ENCODE measurements at places on chromosomes 5 and 9.

GRCh38 chr5:2284678-2285077 lies 402.0 kb upstream of the IRX4 start:
- no peak for DNase-seq

DNA sequence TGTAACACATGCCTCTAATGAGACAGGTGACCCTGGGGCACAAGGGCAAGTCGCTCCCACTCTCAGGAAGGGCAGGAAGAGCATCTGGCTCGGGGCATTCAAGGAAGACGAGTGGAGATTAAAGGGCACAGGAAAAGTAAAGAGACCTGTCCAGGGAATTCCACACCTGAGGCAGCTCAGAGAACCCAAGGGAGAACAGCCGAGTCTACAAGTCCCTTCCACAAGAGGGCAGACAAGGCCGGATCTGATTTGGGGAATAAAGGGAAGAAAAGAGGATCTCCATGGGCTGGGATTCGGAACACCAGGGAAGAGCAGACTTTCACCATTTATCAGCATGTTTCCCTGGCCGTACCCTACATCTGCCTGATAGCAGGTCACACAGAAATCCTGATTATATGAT lies 28.1 kb downstream of the GPX3 start:
- no peak for DNase-seq

- DNase-seq: no peak
Observed at GRCh38 chr9:126700296-126700695, 86.6 kb downstream of the LMX1B start.

GRCh38 chr9:110912419-110913291 lies 125.6 kb downstream of the LPAR1 start:
- DNase-seq: no peak

DNA sequence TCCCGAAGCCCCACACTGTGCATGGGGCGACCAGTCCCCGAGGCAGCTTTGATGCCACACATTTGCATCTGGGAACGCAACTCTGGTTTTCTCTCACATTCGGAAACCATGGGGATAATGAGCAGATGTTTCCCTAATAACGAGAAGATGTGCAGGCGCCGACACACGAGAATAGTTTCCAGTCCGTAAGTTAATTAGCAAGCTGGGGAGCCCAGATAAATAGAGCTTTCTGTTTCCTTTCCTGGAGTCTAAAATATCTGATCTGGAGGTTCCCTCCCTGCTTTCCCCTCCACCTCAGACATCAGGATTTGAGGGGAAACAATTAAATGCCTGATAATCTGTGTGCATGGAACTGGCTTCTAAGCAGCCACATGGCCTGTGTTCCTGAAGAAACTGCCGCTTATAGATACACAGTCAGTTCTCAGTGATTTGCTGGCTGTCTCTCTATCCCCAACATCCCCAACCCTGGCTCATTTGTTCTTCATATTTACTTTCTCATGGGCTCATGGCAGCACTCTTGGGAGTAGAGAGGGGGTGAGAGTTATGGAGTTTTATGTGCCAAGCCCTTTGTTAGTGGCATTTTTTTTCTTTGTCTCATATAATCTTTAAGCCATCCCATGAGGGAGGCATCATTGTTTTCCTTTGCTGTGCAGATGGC lies 62.8 kb downstream of the PDZD2 start:
- DNase-seq: no peak

DNA sequence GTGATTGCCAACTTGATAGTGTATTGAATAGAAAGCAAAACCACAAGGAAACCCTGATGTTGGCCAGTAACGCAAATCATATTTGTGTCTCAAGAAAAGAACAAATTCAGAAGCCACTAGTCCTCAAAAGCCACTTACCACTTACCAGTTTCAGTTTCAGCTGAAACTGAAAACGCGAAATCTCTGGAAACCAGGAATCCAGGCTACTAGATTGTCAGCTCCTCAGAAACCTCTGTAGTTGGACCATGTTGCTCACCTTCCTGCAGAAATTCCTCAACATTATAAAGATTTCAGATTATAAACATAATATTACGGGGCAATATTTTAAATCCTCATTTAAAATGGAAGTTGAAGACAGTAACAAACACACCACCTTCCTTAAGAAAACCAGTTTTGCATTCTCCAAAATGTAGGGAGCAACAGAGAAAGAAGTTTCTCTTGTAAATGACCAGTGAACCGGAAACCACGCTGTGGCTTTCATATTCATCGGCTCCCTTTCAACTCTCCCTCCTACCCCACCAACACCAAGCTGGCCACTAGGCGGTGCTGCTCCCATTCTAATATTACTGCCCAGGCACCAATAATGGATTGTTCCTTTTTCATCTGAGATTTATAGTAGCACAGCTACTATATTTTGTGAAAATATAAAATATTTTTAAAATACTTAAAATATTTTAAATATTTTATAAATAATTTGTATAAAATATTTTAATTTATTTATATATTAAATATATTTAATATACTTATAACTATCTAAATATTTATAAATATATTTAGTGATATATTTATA lies 8.7 kb upstream of the TMED7 start:
- DNase-seq: peak; percentile 64

- no peak for DNase-seq
Observed at GRCh38 chr5:166725593-166725992, 1565.9 kb upstream of the WWC1 start.

GRCh38 chr5:15703901-15704300 lies 203.9 kb downstream of the FBXL7 start:
- DNase-seq: no peak

DNA sequence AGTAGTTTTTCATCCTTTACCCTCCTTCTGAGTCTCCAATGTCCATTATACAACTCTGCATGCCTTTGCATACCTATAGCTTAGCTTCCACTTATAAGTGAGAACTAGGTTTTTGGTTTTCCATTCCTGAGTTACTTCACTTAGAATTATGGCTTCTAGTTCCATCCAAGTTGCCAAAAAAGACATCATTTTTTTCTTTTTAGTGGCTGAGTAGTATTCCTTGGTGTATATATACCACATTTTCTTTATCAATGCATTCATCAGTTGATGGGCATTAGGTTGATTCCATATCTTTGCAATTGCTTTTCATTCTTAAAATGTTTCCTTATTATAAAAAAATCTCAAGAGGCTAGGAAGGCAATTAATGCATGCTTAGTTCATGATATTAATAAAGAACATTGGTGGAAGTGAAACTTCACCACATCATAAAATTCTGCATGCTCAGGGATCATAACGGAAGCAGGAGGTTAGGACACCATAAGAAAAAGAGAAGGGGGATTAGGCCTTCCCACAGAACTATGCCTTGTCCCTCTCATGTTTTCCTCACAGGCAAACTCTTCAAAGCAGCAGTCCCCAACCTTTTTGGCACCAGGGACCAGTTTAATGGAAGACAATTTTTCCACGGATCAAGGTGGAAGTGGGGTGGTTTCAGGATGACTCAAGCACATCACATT lies 105.2 kb downstream of the FRMD3 start:
- DNase-seq: no peak

DNA sequence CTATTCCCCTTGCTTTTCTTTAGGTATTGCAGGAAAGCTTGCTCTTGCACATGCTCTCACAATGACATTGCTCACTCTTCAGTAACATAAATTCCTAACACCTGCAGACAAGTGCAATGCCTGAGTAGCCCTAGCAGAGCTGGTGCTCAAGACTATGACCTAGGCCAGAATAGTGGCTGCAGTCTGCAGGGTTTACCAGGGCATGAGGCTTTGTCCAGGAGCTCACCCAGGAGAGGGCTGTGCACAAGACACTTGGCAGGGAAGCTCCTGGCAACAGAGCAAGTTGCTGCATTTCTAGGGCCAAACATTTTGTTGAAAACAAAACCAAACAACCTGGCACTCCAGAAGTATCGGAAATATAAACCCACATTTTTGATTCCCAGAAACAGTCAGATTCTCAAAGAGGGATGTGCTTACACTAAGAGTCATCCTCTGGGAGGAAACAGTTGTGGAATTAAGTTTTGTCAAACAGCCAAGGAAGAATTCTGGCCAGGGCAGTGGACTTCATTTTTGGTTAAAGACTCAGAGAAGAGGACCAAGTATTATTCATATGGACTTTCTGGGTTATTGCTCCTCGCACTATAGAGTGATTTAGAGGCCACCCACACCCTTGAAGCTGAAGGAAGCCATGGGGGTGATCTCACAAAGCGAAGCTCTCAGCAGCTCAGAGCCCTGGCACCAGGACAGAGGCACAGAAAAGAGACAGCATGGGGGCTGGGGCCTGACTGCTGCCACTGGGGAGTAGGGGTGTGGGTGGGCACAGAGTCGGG lies 44.9 kb downstream of the MACROH2A1 start:
- peak; percentile 78 for DNase-seq

- no peak for DNase-seq
Observed at GRCh38 chr9:35014517-35014916, 25.0 kb downstream of the DNAJB5 start.

GRCh38 chr9:75200892-75201470 lies 112.7 kb downstream of the OSTF1 start:
- DNase-seq: peak; percentile 28

GRCh38 chr5:120088836-120089235 lies 375.3 kb upstream of the PRR16 start:
- DNase-seq: no peak

DNA sequence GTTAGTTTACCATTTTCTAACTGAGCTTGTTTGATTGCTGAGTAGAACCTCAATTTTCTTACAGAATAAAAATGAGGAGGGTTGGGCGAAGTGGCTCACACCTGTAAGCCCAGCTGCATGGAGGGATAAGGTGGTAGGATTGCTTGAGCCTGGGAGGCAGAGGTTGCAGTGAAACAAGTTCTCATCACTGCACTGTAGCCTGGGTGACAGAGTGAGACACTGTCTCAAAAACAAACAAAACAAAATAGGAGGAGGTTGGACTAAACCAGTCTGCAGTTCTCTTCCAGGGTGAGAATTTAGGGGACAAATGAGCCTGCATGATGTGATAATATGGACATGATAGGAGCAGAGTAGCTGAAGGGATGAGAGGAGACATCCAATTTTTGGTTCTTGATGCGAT lies 57.3 kb downstream of the SLC27A6 start:
- no peak for DNase-seq

GRCh38 chr5:39426746-39427105 lies 1.9 kb upstream of the DAB2 start:
- DNase-seq: no peak

- DNase-seq: no peak
Observed at GRCh38 chr5:33487236-33487635, 46.5 kb downstream of the TARS1 start.

GRCh38 chr5:73441378-73441777 lies 7.2 kb downstream of the FOXD1 start:
- DNase-seq: no peak

DNA sequence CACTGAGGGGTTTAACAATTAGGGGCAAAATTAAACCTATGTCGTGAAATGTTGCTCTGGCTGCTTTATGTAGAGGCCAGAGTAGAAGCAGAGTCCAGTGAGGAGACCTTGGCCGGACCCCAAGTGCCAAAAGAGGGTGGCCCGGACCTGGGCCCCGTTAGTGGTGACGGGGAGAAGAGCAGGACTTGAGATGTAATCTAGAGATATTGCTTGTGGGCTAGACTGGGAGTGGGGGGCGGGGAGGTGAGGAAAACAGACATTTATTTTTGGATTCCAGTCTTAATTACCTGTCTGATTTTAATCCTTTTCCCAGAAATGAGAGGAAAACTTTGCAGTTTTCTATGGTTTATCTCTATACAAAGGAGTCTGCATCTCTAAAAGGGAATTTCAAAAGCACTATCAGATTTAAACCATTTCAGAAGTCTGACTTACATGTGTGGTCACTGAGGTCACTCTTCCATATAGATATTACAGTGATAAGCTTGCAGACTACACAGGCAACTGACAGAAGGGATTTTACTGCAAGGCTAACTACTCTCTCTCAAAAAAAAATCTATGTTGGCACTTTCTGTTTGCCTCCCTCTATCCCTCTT lies 108.1 kb downstream of the MED27 start:
- DNase-seq: no peak

DNA sequence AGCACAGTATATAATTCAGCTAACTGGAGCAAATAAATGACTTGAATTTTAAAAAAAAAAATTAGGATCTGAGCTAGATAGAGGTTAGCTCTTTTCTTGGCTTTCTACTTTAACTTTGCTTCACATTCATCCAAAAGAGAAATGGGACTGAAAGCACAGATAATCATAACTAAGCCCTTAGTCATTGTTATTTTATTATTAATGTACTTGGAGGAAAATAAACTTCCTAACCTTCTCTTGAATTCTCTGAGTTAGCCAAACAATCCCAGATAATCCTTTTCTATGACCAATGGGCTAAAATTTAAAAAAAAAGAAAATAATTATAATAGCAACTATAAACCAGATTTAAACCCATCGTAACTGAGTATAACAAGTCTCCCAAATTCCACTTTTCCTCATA lies 57.6 kb upstream of the RASA1 start:
- no peak for DNase-seq

- no peak for DNase-seq
Observed at GRCh38 chr5:157802736-157803135, 56.2 kb downstream of the CLINT1 start.

GRCh38 chr9:131584858-131585257 lies 39.5 kb downstream of the PRRT1B start:
- DNase-seq: no peak

GRCh38 chr9:72529531-72529930 lies 8.1 kb downstream of the TMC1 start:
- no peak for DNase-seq

DNA sequence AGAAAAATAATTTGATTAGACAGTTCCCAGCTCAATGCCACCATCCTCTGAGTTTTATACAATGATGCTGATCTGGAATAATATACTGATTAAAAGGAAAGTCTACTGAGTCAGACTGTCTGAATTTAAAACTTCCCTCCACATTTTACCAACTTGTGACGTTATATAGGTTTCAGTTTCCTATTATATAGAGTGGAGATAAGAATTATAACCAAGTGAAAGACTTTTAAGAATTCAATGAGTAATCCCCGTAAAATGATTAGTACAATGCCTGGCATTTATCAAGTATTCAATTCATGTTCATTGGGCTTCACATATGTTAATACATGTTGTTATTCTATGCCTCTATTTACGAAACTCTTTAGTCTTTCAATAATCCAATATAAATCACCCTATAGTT lies 166.0 kb downstream of the CDH9 start:
- DNase-seq: no peak

DNA sequence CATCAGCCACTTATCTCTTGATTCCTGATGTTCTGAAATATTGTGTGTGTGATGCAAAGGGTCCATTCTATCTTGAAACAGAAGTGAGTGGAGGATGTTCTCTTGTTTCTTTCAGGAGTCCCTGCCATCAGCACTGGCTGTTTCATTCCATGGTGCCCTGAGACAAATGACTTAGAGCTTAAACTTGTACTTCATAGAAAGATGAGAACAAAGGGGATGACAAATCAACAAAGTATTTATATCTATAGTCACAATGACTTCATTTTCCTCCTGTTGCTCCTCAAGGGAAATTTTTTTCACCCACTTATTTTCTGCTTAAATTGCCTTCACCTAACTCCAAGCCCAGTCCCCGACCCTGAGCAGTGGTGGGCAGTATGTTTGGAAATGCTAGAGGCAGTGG lies 171.6 kb downstream of the TARS1 start:
- DNase-seq: peak; percentile 12

- no peak for DNase-seq
Observed at GRCh38 chr5:176413255-176413565, 3.1 kb downstream of the CLTB start.

All from fibroblast of the conjunctiva (primary cell).